NCI-H460 (cell line): ENCODE measurements at places on chromosomes 6 and 20.

GRCh38 chr6:28399350-28400121, at the start of gene ZSCAN12:
Gene ZSCAN12, minus strand, starts transcription at chr6:28399747. Its CDS starts 1,342 bp downstream, at chr6:28398405.
- DNase-seq, result peak; percentile 54

GRCh38 chr6:163564534-163564933, 150.0 kb downstream of the QKI start:
- DNase-seq, result no peak

DNA sequence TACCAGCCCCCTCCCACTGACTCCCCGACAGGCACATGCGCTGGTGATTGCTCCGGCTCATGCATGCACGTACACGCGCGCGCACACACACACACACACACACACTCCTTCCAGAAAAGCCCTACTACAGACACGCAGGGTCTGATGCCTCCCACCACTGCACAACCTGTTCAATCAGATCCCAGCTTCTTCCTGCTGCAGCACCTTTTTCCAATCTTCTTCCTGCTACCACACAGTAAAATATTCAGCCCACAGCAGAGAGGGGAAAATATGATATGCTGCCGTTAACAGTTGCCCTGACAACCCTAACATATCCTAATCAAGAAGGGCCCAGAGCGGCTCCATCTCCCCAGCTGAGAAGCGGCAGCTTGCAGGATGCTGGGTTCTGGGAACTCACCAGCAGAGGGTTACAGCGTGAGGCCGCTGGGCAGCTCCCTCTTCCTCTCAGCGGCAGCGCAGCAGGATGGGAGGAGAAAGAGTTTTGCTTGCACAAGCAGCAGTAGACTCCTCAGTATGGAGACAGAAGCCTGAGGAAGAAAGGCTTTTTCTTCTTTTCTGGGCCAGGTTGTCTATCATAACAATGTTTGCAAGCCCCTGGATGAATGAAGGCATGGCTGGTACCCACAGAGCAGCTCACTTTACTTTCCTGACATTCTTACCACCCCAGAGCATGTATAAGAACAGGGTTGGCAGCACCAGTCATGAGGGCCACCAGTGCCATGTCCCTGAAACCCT, 23.9 kb downstream of the MAP7 start:
- no peak for DNase-seq

DNA sequence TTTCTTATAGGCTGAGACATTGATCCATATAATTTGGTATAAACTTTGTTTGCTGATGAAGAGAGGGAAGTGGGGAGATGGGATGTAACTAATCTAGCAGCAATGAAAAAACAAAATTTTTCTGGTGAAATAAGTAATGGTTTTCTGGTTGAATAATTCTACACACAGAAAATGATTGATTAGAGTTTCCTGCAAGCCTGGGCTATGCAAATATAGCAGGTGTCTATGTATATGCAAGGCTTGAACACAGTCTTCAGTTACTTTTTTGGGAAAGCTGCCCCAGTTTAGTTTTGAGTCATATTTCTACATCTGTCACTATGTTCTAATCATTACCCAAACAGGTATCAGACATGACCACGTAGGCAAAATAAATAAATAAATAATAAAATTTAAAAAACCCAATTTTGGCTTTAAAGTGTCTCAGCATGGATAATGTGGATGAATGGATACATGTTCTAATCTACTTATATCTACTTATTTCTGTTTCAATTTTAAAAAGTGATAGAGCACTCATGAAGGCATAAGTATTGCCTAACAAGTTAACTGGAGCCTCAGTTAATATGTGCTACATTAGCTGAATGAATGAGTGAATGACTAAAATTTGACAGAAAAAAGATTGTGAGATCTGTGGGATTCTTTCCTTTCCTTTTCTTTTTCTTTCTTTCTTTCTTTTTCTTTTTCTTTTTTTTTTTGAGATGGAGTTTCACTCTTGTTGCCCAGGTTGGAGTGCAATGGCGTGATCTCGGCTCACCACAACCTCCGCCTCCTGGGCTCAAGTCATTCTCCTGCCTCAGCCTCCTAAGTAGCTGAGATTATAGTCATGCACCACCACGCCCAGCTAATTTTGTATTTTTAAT, 37.2 kb upstream of the TFB1M start:
- no peak for DNase-seq

DNA sequence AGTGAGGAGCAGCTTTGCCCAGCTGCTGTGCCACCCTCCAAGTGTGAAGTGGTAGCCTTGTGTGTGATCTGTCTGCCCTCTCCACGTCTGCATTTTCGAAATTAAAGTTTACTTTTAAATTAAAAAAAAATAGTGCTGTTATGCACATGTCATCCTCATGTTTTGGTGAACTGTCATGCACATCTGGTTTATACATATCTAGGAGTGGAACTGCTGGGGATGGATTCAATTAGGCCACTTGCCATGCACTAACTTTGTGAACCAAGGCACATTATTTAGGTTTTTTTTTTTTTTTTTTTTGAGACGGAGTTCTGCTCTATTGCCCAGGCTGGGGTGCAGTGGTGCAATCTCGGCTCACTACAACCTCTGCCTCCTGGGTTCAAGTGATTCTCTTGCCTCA, 3.6 kb downstream of the GTSF1L start:
- no peak for DNase-seq

GRCh38 chr6:19857703-19858102, 20.5 kb downstream of the ID4 start:
- no peak for DNase-seq

DNA sequence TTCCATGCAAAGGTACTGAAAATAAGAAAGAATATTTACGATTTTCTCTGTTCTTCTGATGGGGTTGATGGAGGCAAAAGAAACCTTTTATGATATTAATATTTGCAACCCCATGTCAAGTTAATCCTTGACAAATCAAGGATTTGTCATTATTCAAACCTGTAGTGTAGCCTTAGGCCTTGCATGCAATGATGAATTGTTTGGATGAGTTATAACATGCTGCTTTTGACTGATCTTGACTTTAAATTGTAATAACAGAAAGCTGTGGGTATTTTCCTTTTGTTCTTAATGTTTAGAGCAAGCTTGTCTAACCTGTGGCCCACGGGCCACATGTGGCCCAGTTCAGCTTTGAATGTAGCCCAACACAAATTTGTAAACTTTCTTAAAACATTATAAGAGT, 13.0 kb upstream of the BAG2 start:
- no peak for DNase-seq

DNA sequence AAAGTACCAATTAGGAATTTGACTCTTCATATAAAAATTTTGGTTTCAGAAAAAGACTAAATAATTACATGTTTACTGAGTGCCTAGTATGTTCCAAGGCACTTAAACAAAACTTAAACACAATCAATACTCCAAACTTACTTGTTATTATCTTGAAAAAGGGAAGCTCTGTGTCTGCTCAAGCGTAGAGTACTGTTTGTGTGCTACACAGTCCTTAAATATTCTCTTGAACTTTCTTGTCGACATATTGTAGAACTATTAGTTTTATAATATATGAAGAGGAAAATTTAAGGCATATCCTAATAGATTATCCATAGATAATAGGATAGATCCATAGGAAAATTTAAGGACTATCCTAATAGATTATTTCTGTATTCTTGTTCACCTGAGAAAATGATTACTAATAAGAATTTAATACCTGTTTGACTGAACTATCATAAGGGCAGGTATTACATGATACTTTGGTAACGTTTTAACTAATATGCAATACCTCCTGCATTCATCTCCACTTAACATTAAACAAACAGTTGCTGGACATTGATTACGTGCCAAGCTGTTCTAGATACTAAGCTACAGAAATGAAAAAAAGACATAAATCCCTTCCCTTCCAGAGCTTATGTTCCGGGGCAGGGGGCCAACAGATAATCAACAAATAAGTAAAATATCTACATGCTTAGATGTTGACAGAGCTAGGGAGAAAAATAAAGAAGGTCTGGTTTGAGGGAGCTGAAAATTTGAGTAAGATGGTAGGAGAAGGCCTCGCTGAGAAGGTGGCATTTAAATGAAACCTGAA, 115.2 kb upstream of the BCLAF1 start:
- DNase-seq, result no peak

DNA sequence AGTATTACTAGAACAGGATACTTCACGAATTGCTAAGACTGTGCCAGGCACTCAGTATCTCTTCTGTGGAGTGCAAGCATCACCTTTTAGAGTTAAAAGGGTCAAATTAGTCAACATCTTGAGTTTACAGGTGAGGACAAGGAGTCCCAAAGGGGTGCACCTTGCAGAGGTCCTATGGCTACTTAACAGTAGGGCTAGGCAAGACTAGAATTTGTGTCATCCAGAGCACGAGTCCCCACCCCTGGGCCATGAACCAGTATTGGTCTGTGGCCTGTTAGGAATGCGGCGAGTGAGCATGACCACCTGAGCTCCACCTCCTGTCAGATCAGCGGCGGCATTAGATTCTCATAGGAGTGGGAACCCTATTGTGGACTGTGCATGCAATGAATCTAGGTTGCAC, 10.5 kb upstream of the DSTN start:
- DNase-seq, result no peak

GRCh38 chr6:32980488-32981038, 12.2 kb downstream of the BRD2 start:
- DNase-seq, result no peak

DNA sequence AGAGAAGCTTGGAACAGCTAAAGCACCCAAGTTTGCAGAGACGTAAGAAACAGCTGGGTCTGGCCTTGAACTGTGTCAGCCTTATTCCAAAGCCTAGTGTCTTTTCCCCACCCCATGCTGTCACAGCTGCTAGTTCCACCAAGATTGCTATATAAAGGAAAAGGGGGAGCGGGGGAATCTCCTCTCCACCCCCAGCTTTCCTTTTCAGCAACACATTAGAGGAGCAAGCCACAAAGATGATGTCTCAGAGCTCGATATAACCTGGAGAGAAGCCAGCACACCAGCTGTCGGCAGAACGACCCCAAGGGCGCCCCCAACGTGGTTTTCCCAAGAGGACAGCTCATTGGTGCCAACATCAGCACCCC, 36.5 kb downstream of the ATP9A start:
- DNase-seq, result no peak

- DNase-seq, result no peak
Observed at GRCh38 chr6:158780988-158781691, 38.0 kb downstream of the EZR start.

GRCh38 chr6:40325791-40326190, 261.4 kb downstream of the LRFN2 start:
- no peak for DNase-seq
